ENCODE measurements at places on chromosomes 6 and 20.

DNA sequence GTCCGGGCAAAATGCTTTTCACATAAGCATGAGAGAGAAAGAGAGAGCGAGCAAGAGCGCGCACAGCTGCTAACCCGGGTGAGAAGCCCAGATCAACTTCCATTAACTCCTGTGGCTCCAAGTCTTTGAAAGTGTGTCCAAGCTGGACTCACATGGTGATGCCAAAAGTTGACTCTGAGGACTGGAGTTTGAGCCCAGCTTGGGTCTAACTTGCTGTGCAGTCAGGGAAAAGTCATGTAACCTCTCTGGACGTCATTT is 357.2 kb upstream of the SULF2 start:
- DNase-seq, result no peak

GRCh38 chr6:43724914-43725642 is 37.5 kb upstream of the MRPS18A start:
- peak; percentile 31 for DNase-seq

DNA sequence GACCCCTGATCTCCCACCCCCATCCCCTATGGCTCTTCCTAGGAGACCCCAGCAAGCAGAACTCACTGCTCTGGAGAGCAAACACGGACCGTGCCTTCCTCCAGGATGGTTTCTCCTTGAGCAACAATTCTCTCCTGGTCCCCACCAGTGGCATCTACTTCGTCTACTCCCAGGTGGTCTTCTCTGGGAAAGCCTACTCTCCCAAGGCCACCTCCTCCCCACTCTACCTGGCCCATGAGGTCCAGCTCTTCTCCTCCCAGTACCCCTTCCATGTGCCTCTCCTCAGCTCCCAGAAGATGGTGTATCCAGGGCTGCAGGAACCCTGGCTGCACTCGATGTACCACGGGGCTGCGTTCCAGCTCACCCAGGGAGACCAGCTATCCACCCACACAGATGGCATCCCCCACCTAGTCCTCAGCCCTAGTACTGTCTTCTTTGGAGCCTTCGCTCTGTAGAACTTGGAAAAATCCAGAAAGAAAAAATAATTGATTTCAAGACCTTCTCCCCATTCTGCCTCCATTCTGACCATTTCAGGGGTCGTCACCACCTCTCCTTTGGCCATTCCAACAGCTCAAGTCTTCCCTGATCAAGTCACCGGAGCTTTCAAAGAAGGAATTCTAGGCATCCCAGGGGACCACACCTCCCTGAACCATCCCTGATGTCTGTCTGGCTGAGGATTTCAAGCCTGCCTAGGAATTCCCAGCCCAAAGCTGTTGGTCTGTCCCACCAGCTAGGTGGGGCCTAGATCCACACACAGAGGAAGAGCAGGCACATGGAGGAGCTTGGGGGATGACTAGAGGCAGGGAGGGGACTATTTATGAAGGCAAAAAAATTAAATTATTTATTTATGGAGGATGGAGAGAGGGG is 1.4 kb downstream of the LTA start:
- no peak for DNase-seq

DNA sequence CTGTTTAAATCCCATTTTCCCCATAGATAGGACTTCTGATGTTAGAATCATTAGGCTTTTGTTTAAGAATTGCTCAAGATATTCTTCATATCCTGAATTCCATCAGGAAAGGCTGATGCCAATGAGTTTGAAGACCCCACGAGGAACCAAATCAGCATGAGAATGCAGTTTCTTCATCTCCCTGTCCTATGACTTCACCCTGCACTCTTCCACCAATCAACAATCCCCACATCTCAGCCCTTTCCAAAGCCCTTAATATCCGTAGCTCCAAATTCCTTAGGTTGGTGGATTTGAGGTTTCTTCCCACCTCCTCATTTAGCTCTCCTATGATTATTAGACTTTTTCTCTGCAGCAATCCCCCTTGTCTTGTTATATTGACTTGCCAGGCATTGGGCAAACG is 88.3 kb upstream of the PRND start:
- DNase-seq, result no peak

DNA sequence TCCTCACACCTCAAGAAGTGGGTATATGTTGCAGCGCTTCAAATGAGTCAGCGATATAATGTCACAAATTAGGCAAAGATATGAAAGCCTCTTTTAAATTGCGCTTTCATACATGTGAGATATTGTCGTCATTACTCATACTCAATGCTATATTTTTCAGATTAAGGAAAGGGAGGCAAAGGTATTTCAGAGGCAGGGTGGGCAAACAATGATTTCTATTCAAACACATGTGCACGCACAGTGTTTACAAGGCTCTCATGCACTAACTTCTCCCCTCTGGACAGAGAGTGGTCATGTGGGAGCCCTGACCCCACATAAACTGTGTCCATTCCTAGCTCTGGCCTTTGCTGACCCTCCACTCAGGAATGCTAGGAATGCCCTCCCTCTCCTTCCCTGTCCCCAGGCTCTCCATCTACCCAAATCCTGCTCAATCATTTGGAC is 112.1 kb upstream of the TMEM170B start:
- DNase-seq, result no peak

DNA sequence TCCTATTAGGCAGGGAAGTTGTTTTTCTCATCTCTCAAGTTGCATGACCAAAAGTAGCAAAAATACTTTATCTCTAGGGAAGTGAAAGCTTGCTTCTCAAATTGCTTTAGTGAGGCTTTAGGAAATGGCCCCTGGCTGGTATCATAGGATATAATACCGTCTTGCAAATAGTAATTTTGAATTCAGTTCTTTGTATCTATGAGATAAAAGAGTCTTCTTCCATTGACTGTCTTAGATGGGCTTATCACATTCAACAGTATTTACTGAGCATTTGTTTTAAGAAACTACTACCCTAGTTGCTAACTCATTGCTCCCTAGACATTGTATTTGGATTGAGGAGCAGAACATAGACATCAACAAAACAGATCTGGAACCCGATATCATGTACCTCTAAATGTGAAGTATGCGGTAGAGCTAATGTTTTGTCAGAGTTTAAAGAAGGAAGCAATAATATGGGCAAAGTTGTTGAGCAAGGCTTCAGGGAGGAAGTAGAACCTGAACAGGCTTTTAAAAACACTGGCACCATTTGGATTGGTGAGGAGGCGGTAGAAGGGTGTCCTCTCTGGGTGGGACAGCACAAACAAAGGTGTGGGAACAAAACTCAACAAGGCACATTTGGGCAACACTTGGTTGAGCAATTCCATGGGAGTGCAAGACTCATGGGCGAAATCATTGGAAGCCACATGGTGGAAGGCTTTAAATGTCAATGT is 101.5 kb downstream of the SGK1 start:
- DNase-seq, result no peak

DNA sequence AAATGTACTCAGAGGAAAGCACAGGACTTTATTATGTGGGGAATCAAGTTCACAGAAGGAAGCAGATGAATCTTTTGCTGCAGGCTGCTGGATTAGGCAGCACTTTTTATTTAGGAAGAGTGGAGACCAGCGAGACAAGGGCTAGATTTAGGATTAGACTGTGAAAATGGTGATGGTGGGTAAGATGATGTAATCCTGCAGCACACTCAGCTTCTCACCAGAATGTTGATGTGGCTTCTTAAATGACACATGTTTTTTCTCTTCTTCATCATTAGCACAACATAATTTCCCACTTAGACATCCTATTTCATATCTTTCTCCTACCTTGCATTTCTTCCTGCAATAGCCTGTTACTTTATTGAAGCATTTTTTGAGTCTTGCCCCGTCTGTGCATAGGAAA is 1.8 kb downstream of the DEFB128 start:
- DNase-seq, result no peak

GRCh38 chr6:85421181-85421580 is 28.7 kb upstream of the NT5E start:
- DNase-seq, result no peak

- DNase-seq, result no peak
These were observed 115.5 kb downstream of the REV3L start for GRCh38 chr6:111367393-111368088.

- peak; percentile 34 for DNase-seq
These were observed 30.8 kb upstream of the FKBP1A start for GRCh38 chr20:1423625-1424106.

DNA sequence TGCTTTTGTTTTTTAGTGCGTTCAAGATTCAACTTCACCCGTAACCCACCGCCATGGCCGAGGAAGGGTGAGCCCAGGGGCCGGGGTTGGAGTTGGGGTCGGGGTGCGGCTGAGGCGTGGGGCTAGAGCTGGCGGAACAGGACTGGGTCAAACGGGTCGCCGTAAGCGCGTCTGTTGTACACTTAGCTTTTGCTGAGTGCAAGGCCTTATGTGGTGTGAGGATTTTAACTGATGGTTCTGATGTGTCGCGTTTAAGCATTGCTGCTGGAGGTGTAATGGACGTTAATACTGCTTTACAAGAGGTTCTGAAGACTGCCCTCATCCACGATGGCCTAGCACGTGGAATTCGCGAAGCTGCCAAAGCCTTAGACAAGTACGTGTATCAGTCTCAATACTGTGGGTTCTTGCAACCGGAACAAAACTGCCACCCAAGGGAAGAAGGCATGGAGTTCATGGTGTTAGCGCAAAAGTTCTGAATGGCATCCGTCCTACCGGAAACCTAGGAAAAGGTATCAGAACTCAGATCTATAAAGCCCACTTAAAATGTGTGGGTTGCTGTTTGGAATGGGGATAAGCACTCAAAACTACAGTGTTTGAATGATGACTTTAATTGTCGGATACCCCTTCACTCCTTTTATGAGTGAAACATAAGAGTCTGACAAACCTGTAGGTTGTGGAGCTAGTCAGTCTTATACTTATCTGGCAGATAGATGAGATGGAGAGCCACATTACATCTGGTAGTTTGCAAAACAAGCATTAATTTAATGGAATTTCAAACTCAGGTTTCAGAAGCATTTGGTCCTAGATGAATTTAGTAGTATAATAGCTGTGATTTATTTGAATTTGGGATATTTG is 574 bp downstream of the RPS12 start:
- no peak for DNase-seq

GRCh38 chr6:2502998-2503674 is 247.6 kb downstream of the MYLK4 start:
- DNase-seq, result no peak

- no peak for DNase-seq
These were observed 56.3 kb downstream of the PREX1 start for GRCh38 chr20:48771542-48771941.

- no peak for DNase-seq
These were observed 618.4 kb downstream of the FRK start for GRCh38 chr6:115442323-115442722.

GRCh38 chr6:35473850-35474130 is 5.6 kb downstream of the RPL10A start:
- no peak for DNase-seq

GRCh38 chr6:82227770-82228169 is 19.8 kb downstream of the IBTK start:
- DNase-seq, result no peak

DNA sequence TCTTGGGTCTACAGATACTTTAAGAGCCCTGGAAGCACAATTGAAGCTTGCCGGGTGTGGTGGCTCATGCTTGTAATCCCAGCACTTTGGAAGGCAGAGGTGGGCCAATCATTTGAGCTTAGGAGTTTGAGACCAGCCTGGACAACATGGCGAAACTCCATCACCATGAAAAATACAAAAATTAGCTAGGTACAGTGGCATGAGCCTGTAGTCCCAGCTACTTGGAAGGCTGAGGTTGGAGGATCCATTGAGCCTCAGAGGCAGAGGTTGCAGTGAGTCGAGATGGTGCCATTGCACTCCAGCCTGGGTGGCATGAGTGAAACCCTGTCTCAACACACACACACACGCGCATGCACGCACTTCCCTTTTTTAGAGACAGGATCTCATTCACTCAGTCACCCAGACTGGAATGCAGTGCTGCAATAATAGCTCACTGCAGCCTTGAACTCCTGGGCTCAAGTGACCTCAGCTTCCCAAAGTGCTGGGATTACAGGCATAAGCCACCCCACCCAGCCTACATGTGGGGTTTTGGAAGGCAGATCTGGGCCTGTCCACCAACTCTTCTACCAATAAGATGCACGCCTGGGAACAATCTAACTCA is 182.5 kb upstream of the JARID2 start:
- DNase-seq, result no peak

- no peak for DNase-seq
These were observed 85.1 kb downstream of the NCOA3 start for GRCh38 chr20:47586649-47587294.

DNA sequence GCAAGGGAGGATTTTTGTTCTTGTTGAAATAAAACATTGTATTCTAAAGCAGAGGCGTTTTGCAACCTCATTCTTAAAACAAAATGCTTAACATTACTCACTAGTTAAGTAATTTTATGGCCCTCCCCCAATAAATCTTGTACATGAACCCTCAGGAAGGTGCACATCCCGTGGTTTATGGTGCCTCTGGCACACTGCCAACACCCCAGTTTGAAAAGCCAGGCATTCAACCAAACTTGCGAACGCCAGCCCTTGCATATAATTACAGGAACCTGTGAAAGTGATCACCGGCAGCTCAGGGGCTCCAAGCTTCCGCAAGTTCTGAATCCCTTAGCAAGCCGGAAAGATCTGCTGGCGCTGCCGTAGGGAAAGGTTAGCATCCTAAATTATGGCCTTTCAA is 1109.0 kb upstream of the FLRT3 start:
- no peak for DNase-seq

GRCh38 chr20:63588641-63589041 is 14.6 kb upstream of the HELZ2 start:
- DNase-seq, result no peak

- peak; percentile 58 for DNase-seq
These were observed 97.0 kb upstream of the AGPAT4 start for GRCh38 chr6:161370880-161371279.

GRCh38 chr20:6055161-6055783 is 1.4 kb upstream of the LRRN4 start:
- DNase-seq, result no peak

DNA sequence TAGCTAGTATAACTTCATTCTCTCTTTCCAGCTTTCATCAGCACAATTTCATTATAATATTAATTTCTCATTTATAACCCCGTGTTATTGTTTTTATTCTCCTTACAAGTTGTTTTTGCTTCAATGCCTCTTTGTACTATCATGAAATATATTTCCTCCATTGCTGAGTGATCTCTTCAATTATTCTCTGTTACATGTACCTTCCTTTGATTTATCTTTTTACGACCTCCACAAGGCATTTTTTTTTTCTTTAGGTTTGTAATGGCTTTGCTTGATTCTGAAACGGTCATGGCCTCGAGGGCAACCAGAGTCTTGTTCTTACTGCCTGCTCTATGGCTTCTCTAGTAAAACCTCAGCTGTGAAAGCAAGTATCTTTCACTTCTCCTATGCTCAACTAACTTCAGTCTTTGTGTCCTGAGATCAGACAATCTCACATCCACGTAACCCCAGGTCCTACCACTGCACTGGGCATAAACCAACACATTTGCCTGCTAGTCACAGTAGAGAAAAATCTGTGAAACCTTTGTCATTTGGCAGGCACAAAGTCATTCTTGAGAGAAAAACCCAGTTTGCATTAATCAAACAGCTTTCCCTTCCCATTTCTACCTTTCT is 119.9 kb downstream of the UST start:
- DNase-seq, result no peak

DNA sequence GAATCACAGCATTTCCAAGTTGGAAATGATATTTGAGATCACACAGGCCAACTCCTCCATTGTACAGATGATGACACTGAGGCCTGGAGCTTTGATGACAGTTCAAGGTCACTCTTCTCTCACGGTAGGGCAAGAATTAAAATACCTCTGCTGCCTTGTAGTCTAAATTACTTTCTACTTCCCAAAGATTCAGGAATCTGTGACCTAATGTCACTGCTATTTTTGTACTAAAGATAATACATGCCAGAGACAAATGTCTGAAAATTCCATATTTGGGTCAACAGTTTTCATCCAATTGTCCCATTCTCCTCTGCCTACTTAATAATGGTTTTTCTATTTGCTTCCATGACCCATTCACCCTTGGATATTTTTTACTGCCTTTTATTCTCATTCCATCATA is 160.0 kb downstream of the SOD2 start:
- DNase-seq, result no peak
